Left lung (tissue), 14 donors: ENCODE measurements at places on chromosomes 6 and 20.

GRCh38 chr20:50426866-50427718 lies 83.1 kb upstream of the PTPN1 start:
- DNase-seq, result no peak

- no peak for DNase-seq
Observed at GRCh38 chr20:64222291-64222735, 33.2 kb upstream of the PCMTD2 start.

GRCh38 chr6:55950071-55950814 lies 74.9 kb upstream of the BMP5 start:
- no peak for DNase-seq

DNA sequence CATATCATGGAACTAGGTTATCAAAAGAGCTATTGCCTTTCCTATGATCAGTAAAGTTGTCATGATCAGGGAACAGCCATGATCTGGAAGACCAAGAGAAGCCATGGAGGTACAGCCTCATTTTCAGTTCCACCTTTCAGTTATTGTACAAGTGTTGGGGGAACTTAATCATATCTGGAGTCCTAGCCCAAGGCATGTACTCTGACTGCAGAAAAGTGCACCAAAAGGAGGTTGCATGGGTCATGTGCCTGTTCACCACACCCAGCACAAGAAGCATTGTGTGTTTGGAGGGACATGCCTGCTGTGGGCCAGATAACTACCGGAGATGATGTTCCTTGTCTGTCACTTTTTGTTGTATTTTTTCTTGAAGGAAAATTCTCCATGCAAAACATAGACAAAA lies 185.8 kb upstream of the MAN1A1 start:
- no peak for DNase-seq

- DNase-seq, result no peak
Observed at GRCh38 chr20:35629427-35630145, 14.0 kb downstream of the SPAG4 start.

- DNase-seq, result peak; percentile 72
Observed at GRCh38 chr20:22905658-22906057, 129.5 kb upstream of the SSTR4 start.

DNA sequence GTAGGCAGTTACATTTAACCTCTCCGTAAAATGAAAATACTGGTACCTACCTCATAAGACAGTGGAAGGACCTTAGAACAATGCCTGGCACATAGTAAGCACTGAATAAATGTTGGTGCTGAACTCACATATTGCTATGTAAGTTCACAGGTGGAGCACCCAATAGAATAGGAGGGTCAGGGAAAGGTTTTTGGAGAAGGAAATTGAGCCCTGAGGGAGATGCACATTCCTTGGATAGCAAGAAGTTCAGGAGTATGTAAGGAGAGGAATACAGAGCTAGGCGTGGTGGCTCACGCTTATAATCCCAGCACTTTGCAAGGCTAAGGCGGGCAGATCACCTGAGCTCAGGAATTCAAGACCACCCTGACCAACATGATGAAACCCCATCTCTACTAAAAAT lies 7.0 kb downstream of the UBE2C start:
- DNase-seq, result no peak

- DNase-seq, result no peak
Observed at GRCh38 chr6:11356404-11357155, 124.1 kb upstream of the NEDD9 start.

- no peak for DNase-seq
Observed at GRCh38 chr6:159715605-159716004, 11.7 kb upstream of the WTAP start.

- peak; percentile 70 for DNase-seq
Observed at GRCh38 chr20:62409931-62410745, 3.1 kb upstream of the CABLES2 start.

- DNase-seq, result no peak
Observed at GRCh38 chr6:90217506-90218127, 79.0 kb downstream of the BACH2 start.

GRCh38 chr6:111980971-111981840 lies 72.7 kb upstream of the CCN6 start:
- no peak for DNase-seq

DNA sequence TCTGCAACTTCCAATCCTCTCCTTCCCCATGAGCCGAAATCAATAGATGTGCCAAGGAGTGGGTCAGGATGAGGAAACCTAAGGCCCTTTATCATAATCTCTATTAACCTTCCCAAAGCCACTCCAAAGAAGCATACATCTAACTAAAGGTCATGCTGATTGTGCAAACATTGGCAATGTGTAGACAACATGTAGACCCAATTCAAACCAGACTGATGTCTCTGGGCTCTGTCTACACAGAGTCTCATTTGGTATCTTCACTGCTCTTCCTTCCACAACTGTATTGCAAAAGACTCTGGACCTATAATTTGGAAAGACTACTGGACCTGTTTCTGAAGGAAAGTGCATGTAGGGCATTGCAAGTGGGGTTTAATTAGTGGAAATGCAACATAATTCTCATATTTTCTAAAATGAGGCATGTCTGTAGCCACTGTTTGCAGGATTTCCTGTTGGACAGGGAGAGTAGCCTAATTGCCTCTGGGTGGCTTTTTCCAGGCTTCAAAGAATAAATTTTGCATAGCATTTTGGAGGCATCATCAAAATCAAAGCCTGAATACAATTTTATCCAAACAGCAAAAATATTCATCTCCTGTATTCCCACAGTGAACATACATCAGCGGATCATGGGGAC lies 35.0 kb upstream of the MLIP start:
- DNase-seq, result no peak

DNA sequence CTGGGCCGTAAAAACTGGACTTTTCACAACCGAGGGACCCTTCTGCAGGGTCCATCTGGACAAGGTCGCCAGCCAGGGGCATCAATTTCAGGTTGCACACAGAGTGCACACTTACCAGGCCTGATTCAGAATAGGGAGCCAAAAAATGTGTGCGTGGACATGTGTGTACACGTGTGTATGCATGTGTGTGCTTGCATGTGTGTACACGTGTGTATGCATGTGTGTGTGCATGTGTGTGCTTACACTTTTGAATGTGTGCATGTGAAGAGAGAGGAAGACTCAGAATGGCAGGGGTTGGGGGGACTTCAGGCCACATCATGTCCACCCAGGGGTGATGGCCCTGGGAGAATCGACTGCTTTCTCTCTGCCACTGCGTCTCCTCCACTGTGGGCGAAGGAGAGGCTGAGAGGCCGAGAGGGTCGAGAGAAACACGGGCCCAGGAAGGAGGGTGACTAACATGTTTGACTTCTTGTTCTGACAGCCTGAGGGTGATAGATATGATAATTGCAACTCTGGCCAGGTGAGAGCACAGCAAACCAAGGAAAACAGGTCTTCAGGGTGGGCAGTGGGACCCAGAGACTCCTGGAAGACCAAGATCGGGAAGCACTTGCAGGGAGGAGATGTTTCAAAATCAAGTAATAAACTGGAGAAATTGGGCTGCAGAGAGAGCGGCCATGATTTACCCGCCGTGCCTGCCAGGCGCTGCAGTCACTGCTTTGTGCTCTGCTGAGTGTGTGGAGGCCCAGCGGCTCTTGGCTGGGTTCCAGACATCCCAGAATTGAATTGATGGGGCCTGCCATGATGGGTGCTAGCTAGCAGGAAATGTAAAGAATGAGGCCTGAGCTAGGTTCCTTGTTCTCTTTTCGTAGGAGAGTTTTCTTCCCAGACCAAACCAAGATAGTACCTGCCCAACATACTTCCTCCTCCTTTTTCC lies 310.8 kb downstream of the QKI start:
- no peak for DNase-seq

DNA sequence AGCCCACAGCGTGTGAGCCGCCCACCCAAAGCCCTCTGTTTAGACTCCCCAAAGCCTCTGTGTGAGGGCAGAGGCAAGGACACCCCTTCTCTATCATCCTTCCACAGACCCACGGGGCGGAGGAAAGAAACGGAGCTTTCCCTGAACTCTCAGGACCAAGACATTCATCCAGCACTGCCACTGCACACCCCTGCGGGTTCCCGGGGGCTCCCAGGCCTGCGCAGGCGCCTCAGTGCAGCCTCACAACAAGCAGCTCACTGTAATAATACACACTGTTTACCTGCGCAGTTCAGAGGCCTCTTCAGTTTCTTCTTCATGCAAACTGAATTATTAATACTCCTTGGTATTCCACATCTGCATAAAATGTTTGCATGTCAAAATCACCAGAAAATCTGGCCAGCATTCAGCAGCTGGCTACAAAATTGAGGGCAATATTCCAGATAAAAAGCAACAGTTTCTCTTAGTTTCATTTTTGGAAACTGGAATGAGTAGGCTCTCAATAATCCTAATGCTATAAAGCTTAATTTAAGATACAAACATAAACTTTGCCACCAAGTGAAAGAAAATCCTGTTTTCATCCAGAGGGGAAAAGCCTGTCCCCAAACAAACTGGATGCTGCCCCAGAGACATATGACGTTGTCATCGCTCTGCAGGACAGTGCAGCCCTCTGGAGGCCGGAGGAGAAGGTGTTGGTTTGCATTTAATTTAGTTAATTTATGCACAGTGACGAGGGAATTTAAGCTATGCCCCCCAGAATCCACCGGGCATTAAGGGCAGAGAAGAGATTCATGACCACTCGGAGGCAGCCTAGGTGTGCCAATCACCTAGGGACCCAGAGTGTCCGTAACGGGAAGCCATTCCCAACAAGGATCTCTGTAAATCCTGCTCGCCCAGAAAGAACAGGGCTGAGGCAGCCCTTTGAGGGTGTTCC lies 45.3 kb downstream of the NINL start:
- no peak for DNase-seq

DNA sequence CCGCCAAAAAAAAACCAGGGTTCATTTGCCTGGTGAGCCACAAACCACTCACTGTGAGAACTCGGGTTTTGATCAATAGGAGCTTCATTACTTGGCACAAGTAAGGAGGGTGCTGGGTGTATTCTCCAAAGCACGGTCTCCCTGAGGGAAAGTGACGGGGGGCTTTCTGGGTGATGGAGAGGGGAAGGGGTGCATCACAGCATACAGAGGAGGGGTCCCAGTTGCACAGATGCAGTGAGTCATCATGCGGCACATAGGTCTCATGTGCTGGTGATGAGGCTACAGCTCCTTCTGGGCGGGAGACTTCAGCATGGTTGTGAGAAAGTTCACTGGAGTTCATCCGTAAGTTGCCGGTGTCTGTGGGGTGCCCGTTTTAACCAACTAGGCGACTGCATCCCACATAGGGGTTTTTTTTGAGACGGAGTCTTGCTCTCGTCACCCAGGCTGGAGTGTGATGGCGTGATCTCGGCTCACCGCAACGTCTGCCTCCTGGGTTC lies 36.2 kb downstream of the SUN5 start:
- no peak for DNase-seq

- no peak for DNase-seq
Observed at GRCh38 chr6:14312587-14312986, 195.0 kb downstream of the CD83 start.

GRCh38 chr6:25327432-25327831 lies 48.3 kb downstream of the CARMIL1 start:
- DNase-seq, result no peak

DNA sequence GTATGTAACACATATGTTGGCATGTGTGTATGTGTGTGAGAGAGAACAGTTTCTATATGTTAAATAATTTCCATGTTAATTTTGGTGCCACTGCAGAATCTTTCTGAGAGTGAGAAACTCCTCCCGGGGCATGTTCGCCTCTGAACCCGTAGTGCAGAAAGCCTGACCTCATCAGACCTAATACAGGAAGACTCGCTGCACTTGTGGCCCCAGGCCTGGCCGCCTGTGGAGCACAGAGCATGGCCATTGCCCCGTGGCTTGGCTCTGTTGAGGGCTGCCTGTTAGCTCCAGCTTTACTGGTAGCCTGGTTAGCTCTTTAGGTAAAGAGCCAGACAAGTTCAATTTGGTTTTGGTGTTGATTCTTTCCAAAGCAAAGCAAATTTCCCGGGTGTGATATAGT lies 25.5 kb downstream of the FARS2 start:
- DNase-seq, result no peak

GRCh38 chr6:161226009-161226964 lies 47.6 kb downstream of the AGPAT4 start:
- DNase-seq, result no peak

- DNase-seq, result no peak
Observed at GRCh38 chr6:138654715-138655634, 118.6 kb upstream of the CCDC28A start.

DNA sequence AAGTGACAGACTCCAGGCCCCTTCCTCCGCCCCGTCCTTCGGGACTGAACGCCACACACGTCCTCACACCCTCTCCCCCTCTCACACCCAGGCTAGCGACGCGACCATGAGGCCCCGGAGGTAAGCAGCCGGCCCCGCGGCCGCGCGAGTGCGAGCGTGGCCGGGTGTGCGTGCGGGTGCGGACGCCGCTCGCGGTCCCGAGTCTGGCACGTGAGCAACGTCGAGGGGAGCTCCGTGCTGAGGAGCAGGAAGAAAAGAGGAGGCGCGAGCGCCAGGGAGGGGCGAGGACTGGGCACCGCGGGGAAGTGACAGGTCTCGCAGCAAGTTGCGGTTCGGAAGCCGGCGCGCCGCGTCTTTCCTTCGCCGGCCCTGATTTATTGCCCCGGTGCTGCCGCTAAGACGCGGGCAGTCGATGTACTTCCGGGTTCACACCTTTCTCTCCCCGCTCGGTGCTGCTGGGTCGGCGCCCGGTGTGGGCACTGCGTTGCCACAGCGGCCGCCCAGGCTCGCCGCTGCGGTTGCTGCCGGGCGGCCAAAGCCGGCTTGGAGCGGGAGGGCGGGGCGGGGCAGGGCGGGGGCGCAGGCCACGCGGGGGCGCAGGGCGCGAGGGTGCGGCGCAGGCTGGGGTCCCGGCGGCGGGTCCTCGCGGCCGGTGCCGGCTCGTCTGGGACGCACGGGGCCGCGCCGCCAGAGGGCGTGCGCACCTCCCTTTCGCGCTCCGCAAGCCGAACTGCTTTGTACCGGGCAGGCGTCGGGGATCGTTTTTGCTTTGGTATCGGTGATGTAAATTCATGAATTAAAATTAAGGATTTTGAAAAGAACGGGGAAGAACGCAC lies 15.8 kb upstream of the LIN28B start:
- peak; percentile 47 for DNase-seq

GRCh38 chr20:41152108-41152757 lies 14.9 kb downstream of the PLCG1 start:
- no peak for DNase-seq

DNA sequence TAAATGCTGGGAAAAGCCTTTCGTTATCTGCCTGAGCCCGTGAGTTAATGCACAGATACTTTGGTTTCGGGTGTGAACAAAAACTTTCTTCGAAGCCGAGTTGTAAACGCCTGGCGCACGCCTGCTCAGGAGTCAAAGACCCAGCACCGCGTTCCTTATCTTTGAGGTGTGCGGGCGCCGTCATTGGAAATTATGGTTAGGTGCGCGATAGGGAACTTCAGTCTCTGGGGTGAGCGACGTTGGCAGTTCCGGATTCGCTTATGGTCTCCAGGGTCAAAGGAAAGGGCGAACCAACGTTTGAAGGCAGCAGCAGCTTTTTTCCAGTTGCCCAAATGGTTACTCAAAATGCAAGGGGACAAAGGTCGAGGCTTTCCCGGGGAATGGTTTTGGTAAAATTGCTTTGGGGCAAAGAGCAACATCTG lies 853 bp downstream of the SLC22A3 start:
- DNase-seq, result no peak

- DNase-seq, result no peak
Observed at GRCh38 chr20:23255716-23256385, 94.7 kb upstream of the NXT1 start.
